GM10248 (cell line): ENCODE measurements at places on chromosomes 1 and 21.

GRCh38 chr1:22798083-22798482 lies 87.4 kb downstream of the EPHB2 start:
- no peak for DNase-seq

DNA sequence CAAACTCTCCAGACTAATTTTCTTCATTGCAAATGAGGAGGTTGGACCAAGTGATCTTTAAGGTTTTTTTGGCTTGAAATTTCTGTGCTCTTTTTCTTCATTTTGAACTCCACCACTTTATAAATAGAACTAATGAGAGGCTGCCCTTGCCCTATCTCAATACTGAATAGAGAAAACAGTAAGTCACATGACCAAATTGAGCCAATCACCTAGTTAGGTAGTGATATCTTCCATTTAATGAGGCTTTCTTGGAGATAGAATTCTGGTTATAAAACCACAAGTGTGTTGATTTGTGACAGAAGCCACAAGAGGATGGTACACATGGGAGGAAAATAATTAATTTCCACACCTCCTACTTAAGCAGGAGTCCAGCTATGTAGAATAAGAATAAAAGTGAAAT lies 263.4 kb upstream of the SNX7 start:
- DNase-seq: no peak

GRCh38 chr1:26733982-26734381 lies 38.2 kb downstream of the ARID1A start:
- no peak for DNase-seq

DNA sequence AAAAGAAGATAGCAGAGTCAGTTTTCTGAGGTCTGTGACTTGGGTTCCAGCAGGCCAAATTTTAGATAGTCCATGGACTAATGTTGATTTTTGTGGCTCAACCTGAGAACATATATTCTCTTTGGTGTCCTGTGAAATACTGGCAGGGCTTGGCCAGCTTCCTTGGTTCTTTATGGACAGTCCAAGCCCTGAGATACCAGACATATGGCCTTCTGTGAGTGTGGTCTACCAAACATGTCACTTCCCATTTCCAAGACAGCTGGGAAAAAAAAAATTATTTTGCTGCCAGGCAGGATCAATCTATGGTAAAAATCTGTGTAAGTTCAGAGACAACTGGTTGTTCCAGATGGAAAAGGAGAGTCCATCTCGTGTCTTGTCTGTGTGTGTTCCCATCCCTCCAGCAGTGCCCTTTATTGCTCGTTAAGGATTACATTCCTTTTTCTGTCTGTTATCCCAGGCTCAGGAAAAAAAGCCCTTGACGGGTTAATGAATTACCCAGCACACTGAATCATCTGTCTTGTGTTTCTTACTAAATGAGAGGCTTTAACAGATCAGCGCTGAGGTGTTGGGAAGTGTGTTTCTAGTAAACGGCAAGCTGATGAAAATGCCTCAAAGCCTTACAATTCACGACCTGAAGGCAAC lies 33.4 kb upstream of the XPR1 start:
- DNase-seq: no peak

- DNase-seq: no peak
Observed at GRCh38 chr1:228393268-228393701, 13.3 kb downstream of the TRIM11 start.

- DNase-seq: no peak
Observed at GRCh38 chr21:45282283-45283034, 5.2 kb downstream of the POFUT2 start.

GRCh38 chr1:244099258-244099930 lies 48.3 kb downstream of the ZBTB18 start:
- no peak for DNase-seq

GRCh38 chr1:23958810-23959460 lies 693 bp upstream of the PNRC2 start:
- peak; percentile 90 for DNase-seq

DNA sequence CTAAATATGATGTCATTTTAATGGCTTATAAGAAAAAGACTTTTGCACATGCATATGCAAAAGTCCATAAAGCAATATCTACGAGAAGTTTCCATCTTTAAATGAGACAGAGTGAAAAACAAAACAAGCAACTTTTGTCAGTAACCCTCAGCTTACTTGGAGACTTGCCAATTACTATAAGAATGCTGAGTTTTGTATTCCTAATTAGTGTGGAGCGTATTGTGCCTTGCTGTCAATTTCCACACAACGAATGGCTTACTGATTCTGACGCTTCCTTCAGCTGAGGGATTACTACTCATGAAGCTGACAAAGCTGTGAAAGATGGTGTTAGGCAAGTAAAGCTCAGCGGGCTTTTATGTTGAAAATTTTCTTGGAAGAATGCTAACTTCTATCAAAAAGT lies 440.4 kb upstream of the ADAMTS5 start:
- no peak for DNase-seq

GRCh38 chr1:183580281-183580682 lies 10.0 kb downstream of the NCF2 start:
- DNase-seq: peak; percentile 49

DNA sequence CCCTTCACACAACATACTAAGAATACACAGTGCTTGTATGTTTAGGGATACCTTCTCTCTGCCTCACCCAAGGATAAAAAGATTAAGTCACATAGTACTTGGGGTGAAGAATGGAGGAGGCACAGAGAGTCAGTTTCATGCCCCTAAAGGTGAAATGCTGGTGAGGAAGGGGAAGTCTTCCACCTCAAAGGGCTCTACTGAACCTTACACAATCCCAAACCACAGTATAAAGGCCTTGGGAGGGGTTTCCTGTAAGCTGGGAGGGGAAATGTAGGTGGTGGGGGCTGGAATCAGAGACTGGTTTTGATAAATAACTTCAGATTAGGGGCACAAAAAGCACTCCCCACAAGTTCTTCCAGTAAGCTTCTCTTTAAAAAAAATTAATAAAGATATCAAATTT lies 3.5 kb downstream of the MINDY1 start:
- no peak for DNase-seq

GRCh38 chr1:209432443-209432825 lies 151.1 kb upstream of the CAMK1G start:
- no peak for DNase-seq

DNA sequence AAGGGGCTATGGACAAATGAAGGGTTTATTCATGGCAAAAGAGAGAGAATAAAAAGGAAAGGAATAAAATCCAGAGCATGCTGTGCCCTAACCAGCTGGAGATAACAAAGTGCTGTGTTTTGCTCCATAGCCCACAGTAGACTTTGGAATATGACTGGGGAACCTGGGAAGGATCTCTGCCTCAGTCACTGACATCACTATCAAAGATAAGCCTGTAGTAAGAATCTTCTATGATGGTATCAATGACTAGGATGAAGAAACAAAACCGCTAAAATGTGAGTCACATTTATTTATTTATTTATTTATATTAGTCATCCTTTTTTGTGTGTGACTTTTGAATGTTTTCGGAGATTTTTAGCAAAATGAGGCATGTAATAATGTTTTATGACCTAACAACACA lies 56.3 kb downstream of the NVL start:
- no peak for DNase-seq

- no peak for DNase-seq
Observed at GRCh38 chr1:61419657-61420056, 305.3 kb downstream of the TM2D1 start.

- DNase-seq: no peak
Observed at GRCh38 chr1:85427331-85427730, 37.6 kb downstream of the DDAH1 start.

- DNase-seq: no peak
Observed at GRCh38 chr1:203536575-203536974, 42.6 kb downstream of the OPTC start.

DNA sequence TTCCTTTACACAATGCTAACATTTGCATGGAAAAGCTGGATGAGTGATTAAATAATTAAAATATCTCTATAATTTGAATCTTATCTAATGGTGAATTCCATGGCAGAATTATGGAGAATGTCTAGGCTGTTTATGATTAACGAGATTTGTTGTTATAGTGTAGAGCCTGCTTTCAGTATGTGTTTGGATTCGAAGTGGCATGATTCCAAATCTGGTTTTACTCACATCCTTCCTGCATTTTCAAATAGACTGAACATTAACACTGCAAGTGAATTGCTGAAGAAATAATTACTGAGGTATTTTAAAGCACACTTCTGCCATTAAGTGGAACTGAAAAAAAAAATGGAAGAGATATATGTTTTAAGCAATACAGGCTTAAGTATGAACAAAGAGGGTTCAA lies 5.1 kb upstream of the NEK7 start:
- no peak for DNase-seq

GRCh38 chr1:223052931-223053330 lies 90.1 kb downstream of the TLR5 start:
- no peak for DNase-seq

DNA sequence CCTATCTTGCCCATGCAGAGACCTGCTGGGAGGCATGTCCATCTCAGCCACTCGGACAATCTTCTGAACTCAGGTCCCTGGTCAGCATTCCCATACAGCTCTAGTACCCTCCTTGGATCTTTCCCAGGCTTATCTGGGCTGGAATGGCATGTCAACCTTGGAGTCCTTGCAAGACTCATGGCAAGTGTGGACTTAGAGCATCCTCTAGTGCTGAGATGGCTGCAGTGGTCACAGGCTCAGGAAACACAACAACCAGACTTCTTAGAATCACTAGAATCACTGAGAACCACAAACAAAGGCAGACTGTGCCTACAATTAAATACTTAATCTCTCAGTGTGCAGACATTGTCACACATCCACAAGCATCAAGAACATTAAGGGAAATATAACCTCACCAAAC lies 73.1 kb upstream of the TSHB start:
- no peak for DNase-seq

DNA sequence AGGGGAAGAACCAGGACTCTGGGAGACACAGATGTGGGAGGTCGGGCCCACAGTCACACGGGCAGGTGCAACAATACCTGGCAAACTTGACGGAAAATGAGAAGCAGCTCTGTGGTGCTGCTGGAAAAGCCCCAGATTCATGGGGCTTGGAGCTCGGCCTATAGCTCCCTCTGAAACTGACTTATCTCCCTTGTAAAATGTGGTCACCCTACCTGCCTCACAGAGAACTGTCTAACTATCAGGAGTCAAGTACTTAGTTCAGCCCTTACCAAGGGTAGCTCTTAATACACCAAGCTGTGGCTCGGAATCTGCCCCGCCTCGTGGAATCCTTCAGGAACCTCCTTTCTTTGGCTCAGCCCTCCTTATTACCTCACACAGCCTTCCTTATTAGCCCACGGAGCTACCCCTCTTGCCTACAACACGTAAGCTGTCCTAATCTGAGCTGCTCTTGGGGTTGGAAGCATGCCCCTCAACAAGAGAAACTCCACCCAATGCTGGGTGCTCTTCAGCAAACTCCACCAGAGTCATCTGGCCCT lies 68.9 kb downstream of the MRPL37 start:
- DNase-seq: no peak

DNA sequence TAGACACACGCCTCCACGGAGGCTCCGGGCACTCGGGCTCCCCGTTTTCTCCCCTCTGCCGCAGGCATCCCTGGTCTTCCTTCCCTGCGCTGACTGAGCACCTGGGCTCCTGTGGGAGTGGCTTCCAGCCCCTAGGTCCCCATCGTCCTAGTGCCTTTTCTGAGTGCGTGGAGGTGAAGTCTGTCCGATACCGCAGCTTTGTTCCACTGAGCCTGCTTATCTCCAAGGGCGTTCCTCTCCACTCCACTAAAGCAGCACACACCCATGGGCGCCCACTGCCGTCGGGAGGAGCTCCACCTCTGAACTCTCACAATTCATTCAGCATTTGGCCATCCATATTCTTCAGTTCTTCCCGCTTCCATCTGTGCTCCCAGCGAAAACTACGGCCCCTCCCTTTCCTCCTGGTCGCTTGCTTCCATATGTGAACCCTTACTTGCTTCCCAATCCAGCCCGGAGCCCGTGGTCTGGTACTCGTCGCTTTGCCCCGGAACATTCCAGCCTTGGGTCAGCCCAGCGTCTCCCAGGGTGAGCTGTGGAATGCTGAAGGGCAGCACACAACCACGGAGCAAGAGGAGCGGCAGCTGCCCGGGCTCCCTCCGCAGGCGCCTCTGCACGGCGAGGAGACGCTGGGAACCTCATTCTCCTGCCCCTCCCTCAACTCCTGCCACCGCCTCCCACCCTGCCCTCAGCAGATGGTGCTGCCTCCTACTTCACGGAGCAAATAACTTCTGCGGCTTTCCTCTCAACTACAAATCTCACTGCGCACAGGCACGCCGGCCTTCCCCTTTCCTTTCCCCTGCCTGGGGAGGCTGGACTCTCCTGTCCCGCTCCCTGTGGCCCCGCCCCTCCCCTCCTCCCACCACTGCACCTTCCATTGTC lies 27.5 kb downstream of the ATP8B2 start:
- DNase-seq: peak; percentile 60

- DNase-seq: no peak
Observed at GRCh38 chr1:103523346-103523745, 2.2 kb upstream of the RNPC3 start.

GRCh38 chr1:173330149-173330951 lies 123.2 kb upstream of the TNFSF4 start:
- no peak for DNase-seq

DNA sequence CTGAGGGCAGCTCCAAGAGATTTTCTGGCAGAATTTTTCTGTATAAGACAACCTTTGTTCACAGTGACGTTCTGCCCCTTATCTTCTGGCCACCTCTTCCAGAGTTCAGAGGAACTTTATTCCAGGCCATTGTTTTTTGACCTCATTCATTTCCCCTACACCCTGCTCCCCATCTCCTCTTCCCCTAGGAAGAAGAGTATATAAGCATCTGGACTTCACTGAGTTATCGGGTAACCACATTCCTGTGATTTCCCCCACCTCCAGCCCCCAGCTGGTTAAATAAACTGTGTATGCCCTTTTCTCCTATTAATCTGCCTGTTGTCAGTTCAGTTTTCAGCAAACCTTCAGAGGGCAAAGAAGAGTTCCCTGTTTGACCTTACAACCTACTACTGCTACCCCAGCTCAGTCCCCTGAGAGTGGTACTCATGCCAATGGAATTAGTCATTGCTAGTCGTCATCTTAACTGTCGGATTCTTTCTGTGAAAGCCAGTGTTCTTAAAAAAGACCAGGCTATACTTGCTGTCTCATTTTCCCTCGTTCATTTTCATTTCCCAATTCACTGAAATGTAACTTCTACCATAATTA lies 14.3 kb upstream of the ALG14 start:
- no peak for DNase-seq

DNA sequence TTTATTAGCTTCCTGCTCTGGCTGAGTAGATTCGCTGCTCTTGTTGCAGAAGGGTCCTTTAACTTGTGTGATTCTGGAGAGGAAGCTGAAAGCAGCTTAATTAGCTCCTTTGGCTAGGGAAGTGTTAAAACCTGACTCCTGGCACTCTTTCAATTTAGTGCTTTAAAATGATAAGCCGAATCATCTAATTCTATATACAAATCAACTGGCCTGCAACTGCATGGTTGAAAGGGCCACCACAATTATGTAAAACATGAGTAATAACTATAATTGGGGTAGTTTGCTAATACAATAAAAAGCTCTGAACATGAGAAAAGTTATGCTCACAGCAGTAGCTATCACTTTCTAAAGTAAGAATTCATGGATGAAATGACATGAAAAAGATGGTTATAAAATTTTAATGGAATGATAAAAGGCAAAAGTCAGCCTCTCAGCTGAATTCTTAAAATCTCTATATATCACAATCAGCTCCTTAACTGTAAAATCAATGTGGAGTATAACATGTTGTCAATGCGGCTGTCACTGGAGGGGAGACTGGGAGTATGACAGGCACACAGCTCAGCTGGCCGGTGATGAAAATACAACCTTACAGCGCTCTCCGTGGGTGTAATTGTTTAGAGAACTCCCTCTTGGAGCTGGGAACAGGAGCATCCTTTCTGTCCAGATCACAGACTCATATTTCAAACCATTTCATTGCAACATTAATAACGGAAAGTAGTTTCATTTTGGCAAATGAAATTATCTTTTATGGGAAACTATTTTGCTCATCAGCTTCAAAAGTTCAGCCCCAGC lies 324.4 kb downstream of the KCTD3 start:
- DNase-seq: no peak

GRCh38 chr21:32127081-32127480 lies 151.8 kb downstream of the MIS18A start:
- DNase-seq: no peak
